ENCODE measurements at places on chromosomes 1 and 21. TPM values are rescaled to one million over a fixed set of nuclear protein-coding genes. Genes with fewer than 3 reads are reported as not detected.

CLCA4 gene
- total RNA-seq: not detected

AGBL4 gene
- total RNA-seq: not detected

PAPPA2 gene
- total RNA-seq: 0.35 TPM

MRPS15 gene
- total RNA-seq: 138 TPM

FCN3 gene
- not detected for total RNA-seq

AMPD1 gene
- not detected for total RNA-seq

FGGY gene
- 12.2 TPM for total RNA-seq

C8B gene
- total RNA-seq: not detected

GPATCH4 gene
- total RNA-seq: 9.8 TPM

TMCO2 gene
- total RNA-seq: not detected

KLHDC9 gene
- total RNA-seq: 4.0 TPM

CHRNB2 gene
- total RNA-seq: 0.35 TPM

HOOK1 gene
- not detected for total RNA-seq

HES5 gene
- total RNA-seq: not detected

TNFSF4 gene
- total RNA-seq: 19.0 TPM

DNMT3L gene
- total RNA-seq: not detected

ZNF683 gene
- total RNA-seq: not detected

KCNAB2 gene
- total RNA-seq: 8.4 TPM

FBXO2 gene
- not detected for total RNA-seq

OLFML3 gene
- total RNA-seq: 153 TPM

HTR6 gene
- not detected for total RNA-seq

BARHL2 gene
- total RNA-seq: not detected

TNFRSF4 gene
- not detected for total RNA-seq

SH2D1B gene
- total RNA-seq: not detected

SELENOF gene
- 188 TPM for total RNA-seq
